ENCODE measurements at places on chromosomes 16 and 17.

GRCh38 chr16:23692190-23692837, 13.6 kb downstream of the PLK1 start:
- DNase-seq: peak; percentile 25

GRCh38 chr16:24609417-24609739, 70.0 kb downstream of the RBBP6 start:
- DNase-seq: no peak

DNA sequence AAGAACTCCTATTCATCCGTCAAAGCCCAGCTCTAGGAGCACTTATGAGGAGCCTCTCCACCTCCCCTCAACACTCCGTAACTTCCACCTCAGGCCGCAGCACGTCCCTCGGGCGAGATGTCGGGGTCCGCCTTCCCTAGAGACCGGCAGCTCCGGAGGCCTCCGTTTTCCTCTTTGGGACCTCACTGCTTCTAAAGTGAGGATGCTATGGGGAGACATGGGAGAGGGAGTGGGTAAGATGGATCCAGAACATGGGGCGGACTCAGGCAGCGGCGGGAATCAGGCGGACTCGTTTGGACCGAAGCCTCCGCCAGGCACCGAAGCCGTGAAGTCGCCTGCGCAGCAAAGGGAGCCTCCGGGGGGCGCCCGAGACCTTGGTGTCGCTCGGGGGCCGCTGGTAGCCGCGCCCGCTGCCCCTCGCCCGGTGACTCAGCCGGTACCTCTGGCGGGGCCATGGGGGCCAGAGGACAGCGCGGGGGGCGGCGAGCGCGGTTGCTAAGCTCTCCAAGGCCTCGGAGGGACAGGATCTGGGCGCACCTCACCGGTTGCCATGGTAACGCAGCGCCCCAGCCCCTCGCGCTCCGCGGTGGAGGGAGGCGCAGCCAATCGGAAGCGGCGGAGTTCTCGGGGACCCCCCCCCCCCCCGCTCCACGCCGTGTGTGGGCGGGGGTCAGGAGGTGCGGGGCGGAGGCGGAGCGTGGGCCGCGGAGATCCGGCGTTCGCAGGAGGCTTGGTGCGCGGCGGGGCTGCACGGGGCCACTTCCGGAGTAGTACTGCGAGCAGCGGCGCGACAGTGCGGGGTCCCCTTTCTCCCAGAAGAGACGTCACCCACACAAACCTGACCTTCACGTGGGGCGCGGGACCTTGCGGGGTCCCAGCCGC, 1.3 kb upstream of the HIC1 start:
- DNase-seq: peak; percentile 69

GRCh38 chr17:50976951-50977472, 110.9 kb upstream of the TOB1 start:
- peak; percentile 21 for DNase-seq

DNA sequence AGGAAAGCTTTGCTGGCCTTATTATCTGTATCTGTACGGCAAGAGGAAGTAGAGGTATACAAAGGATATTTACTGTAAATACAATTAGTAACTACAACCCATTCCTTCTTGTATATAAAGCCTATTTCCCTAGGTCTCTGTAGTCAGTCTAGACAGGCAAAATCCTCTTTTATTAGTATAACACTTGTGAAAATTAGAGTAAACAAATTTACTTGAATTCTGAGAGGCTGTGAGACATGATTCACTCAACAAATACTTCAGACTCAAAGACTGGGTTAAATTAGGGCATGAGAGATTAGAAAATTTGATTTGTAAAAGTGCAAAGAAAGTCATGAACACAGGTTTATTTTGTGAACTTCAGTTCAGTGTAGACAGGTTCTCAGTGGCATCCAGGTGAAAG, 30.9 kb upstream of the CDH8 start:
- DNase-seq: no peak

DNA sequence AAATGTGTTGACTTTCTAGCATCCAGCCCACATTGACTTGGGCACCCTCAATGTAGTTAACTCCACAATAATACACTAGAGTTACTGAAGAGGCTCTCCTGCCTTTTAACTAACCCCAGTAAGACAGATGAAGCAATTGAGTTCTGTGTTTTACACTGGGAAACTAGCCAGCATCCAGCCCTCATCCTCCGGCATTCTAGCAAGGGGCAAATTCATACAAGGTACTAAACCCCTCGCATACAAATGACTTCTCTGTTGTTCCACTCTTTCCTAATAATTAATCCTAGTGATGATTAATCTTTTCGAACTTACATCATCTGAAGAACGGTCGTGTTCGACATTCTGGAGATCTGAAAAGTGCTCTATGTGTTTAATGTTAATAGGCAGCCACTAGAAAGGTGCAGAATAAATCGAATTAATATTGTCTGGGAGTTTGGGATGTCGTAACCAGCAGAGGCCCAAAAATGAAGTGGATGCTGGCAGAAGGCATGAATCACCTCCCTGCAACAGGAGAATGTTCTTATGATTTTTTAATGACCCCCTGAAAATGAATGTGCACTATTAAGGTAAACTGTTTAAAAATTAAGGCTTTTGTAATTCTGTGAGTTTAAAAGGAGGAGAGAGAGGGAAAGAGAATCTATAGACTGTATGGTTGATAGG, 249.4 kb downstream of the SNX29 start:
- no peak for DNase-seq
